ENCODE measurements at places on chromosomes 1 and 21.

GRCh38 chr1:84301004-84301784 lies at the start of gene SAMD13:
TSS of gene SAMD13 (plus strand) at chr1:84301708. CDS start at chr1:84303235, 1,527 bp downstream.
- H3K36me3 ChIP-seq = no peaks in the 10 kb centered on the region
- H3K27ac ChIP-seq = no peak within 1 kb of the TSS
- H3K4me1 ChIP-seq = no peaks in the 10 kb centered on the region
- DNase-seq = no peak
- no peak within 1 kb of the TSS for H3K4me3 ChIP-seq

- H3K27ac ChIP-seq = no peak overlapping the region
- H3K27me3 ChIP-seq = no peaks in the 10 kb centered on the region
- H3K36me3 ChIP-seq = no peaks in the 10 kb centered on the region
Observed at GRCh38 chr1:46797696-46798470, 963 bp upstream of the CYP4B1 start.

- H3K27ac ChIP-seq = no peak overlapping the region
- DNase-seq = no peak
- no peak overlapping the region for H3K4me3 ChIP-seq
- H3K27me3 ChIP-seq = no peaks in the 10 kb centered on the region
Observed at GRCh38 chr1:29408831-29409605, 172.7 kb downstream of the PTPRU start.

DNA sequence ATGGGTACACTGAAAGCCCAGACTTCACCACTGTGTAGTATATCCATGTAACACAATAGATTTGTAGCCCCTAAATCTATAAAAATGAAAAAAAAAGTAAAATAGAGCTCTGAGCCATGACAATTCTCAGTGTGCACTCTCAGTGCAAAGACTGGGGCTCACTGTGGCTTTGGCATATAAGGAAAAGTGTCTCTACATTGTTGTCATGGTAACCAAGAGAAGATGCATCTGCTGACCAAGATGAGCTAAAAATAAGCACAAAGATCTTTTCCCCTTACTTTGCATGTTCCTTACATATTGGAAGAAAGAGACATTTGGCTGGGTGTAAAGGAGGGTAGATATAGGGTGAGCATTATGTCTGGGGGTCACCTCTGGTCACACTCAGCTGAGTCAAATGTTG lies 12.0 kb downstream of the PGLYRP4 start:
- H3K27ac ChIP-seq = no peak overlapping the region
- no peaks in the 10 kb centered on the region for H3K27me3 ChIP-seq
- no peak overlapping the region for H3K4me3 ChIP-seq
- H3K4me1 ChIP-seq = peaks cover 14% of the 10 kb centered on the region
- H3K36me3 ChIP-seq = no peaks in the 10 kb centered on the region

- no peak overlapping the region for H3K4me3 ChIP-seq
- H3K36me3 ChIP-seq = peaks cover 3% of the 10 kb centered on the region
- no peaks in the 10 kb centered on the region for H3K27me3 ChIP-seq
Observed at GRCh38 chr1:54869173-54869851, 17.7 kb downstream of the DHCR24 start.

DNA sequence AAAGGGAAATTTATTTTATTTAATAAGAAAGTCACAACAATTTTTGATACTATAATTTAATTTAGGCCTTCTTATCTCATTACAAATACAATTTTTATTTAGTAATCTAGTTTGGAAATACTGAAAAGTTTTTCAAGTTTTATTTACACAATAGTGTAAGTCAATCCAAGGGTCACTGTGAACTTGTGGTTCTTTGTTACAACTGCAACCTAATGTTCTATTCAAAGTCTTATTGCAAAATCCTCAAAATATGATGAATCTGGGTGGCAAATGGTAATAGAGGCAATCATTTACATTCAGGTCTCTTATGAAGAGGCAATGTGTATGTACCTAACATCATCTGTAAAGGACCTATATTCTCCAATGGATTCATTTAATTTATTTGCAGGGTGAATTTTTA lies 421.2 kb downstream of the DPYD start:
- H3K4me1 ChIP-seq = no peaks in the 10 kb centered on the region
- H3K27me3 ChIP-seq = no peaks in the 10 kb centered on the region
- no peak overlapping the region for H3K27ac ChIP-seq

DNA sequence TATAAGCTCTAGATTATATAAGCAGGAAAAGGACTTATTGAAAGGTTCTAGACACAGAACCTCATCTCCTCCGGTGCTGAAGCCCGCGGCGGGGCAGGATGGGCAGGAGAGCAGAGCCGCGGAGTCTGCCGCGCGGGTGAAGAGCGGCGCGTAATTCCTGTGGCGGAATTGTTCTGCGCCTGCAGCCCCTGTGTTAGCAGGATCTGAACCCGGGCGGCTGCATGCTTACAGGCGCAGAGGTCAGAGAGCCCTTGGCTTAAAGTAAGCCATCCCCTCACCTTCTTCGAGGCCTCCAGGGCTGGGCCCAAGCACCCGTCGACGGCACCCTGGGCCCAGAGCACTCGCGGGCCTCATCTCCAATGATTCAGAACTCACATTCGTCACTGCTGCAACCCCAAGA lies 89.3 kb downstream of the FASLG start:
- no peaks in the 10 kb centered on the region for H3K27me3 ChIP-seq
- H3K4me3 ChIP-seq = no peak overlapping the region
- H3K4me1 ChIP-seq = peaks cover 10% of the 10 kb centered on the region
- H3K36me3 ChIP-seq = no peaks in the 10 kb centered on the region

GRCh38 chr1:116433275-116434257 lies 60.5 kb downstream of the ATP1A1 start:
- no peak for DNase-seq
- H3K27ac ChIP-seq = peak overlapping the region; percentile 48
- peaks cover 27% of the 10 kb centered on the region for H3K4me1 ChIP-seq
- H3K36me3 ChIP-seq = no peaks in the 10 kb centered on the region

All from Caco-2 (cell line).